ENCODE measurements at places on chromosomes 16 and 17. TPM values are rescaled to one million over a fixed set of nuclear protein-coding genes. Genes with fewer than 3 reads are reported as not detected.

DNA sequence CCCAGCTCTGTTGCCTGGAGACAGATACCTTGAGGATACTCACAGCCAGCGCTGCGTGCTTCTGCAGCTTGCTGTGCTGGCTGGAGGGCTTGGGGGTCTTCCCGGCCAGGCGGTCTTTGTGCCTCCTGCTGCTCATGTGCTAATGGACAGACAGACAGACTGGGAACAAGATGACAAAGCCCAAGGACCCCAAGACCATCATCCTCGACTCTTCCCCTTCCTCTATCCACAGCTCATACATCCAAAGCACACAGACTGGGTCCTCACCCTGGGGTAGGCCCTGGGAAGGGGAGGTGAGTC, 7.7 kb downstream of the NKIRAS2 start:
- H3K4me1 ChIP-seq: peaks cover 19% of the 10 kb centered on the region
- peaks cover 5% of the 10 kb centered on the region for H3K36me3 ChIP-seq
- H3K27ac ChIP-seq: no peak overlapping the region

GRCh38 chr17:10105513-10106001, 92.8 kb downstream of the GAS7 start:
- peaks cover 25% of the 10 kb centered on the region for H3K27me3 ChIP-seq
- H3K27ac ChIP-seq: peak overlapping the region; percentile 80
- H3K4me3 ChIP-seq: peak overlapping the region; percentile 13
- DNase-seq: no peak

- H3K4me1 ChIP-seq: peaks cover 25% of the 10 kb centered on the region
- H3K4me3 ChIP-seq: peak overlapping the region; percentile 55
- peak overlapping the region; percentile 64 for H3K27ac ChIP-seq
- DNase-seq: no peak
- no peaks in the 10 kb centered on the region for H3K27me3 ChIP-seq
Measured at GRCh38 chr17:40541873-40542557, 23.3 kb downstream of the CCR7 start.

DNA sequence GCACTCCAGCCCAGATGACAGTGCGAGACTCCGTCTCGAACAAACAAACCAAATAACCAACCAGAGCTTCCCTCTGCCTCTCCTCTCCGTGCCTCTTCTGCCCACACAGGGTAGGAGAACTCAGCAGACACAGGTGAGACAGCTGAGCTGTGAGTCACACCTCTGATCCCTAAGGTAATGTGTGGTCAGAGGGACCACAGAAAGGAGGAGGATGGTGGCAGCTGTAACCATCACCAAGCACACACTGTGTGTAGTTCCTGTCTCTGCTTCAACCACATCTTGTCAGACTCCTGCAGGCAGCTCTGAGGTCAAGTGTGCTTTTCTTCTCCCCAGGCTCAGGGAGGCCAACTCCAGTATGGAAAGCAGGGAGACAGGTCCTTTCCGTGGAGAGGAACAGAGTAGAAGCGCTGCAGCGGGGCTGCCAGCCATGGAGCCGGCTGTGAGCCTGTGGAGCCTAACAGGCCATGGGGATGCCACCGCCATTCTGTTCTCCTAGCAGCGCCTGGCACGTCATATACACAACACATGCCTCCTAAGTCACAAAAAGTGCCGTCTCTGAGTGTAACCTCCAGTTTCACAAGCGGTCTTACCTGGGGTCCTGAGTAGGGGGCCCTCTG, 7.1 kb downstream of the NUDT16L1 start:
- DNase-seq: no peak
- H3K27me3 ChIP-seq: no peaks in the 10 kb centered on the region
- no peak overlapping the region for H3K27ac ChIP-seq
- no peak overlapping the region for H3K4me3 ChIP-seq
- H3K36me3 ChIP-seq: no peaks in the 10 kb centered on the region
- H3K4me1 ChIP-seq: no peaks in the 10 kb centered on the region

DNA sequence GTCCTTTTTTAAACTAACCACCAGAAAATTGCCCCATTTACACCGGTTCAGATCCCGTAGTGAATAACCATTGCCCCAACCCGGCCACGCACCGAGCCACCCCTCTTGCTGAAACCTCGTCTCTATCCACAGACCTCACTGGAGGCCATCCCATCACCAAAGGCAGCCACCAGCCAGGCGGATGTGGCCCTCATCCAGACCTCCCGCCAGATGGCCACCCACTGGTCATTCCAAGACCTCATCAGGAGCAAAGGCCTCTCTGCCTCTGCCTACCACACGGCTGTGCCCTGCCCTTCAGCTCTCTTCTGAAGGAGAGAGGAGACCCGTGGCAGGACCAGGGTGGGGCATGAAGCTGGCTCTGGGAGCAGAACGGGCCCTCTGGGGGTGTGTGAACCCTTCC, 38.2 kb upstream of the CDH5 start:
- H3K27me3 ChIP-seq: no peaks in the 10 kb centered on the region
- no peak overlapping the region for H3K27ac ChIP-seq
- DNase-seq: no peak
- no peaks in the 10 kb centered on the region for H3K36me3 ChIP-seq

DNA sequence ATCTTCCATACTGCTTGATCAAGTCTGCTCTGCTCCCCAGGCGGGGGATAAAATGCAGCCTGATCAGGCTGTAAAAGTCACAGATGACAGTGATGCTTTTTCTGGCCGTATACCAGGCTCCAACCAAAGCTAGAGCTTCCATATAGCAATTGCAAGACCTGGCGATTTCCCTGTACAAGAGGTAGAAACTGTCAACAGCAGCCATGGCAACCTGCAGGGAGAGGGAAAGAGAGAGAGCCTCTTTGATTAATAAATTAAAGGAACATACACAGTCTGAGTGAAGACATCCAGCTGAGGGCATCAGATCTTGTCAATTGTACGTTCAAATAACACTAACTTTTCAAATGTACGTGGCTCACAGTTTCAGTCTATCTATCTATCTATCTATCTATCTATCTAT, 13.9 kb downstream of the HSDL1 start:
- no peaks in the 10 kb centered on the region for H3K27me3 ChIP-seq
- no peak for DNase-seq
- no peak overlapping the region for H3K4me3 ChIP-seq
- peaks cover 16% of the 10 kb centered on the region for H3K4me1 ChIP-seq
- no peak overlapping the region for H3K27ac ChIP-seq
- peaks cover 20% of the 10 kb centered on the region for H3K36me3 ChIP-seq

- H3K4me3 ChIP-seq: peak overlapping the region; percentile 77
- DNase-seq: no peak
- H3K36me3 ChIP-seq: no peaks in the 10 kb centered on the region
- H3K27me3 ChIP-seq: peaks cover 38% of the 10 kb centered on the region
- no peak overlapping the region for H3K27ac ChIP-seq
- peaks cover 43% of the 10 kb centered on the region for H3K4me1 ChIP-seq
Measured at GRCh38 chr16:57530522-57531252, 5.7 kb downstream of the CCDC102A start.

DNA sequence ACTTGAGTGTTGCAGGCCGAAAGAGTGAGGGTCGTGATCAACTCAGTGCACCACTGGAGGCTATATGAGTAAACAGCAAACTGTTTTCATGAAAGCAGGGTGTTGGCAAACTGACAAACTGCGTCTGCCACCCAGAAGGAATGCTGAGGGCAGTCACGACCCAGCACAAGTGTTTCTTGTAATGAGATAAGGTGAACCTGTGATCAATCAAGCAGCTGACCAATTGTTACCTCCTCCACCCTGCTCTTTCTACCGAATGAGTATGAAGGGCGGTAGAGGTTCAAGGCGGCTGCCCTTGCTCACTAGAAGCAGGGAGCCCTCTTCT, 5.5 kb upstream of the SRL start:
- H3K27me3 ChIP-seq: no peaks in the 10 kb centered on the region
- no peaks in the 10 kb centered on the region for H3K36me3 ChIP-seq
- H3K27ac ChIP-seq: no peak overlapping the region

- no peak overlapping the region for H3K27ac ChIP-seq
- H3K4me3 ChIP-seq: peak overlapping the region; percentile 11
- H3K27me3 ChIP-seq: no peaks in the 10 kb centered on the region
Measured at GRCh38 chr16:53756275-53756996, 52.5 kb downstream of the FTO start.

Gene CES5A
- total RNA-seq: not detected

DNA sequence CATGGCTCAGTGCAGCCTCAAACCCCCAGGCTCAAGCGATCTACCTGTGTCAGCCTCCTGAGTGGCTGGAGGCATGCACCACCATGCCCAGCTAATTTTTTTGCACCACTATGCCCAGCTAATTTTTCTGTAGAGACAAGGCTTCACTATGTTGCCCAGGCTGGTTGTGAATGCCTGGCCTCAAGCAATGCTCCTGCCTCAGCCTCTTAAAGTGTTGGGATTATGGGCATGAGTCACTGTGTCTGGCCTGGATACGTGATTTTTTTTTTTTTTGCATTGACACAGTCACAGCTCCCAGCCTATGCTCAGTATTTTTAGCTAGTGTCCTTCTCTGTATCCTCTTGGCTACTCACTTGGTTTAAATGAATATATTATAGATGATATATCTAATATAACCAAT, 377.0 kb upstream of the TNRC6C start:
- no peaks in the 10 kb centered on the region for H3K4me1 ChIP-seq
- no peak for DNase-seq
- H3K4me3 ChIP-seq: no peak overlapping the region
- no peaks in the 10 kb centered on the region for H3K36me3 ChIP-seq
- H3K27ac ChIP-seq: no peak overlapping the region

- peaks cover 4% of the 10 kb centered on the region for H3K4me1 ChIP-seq
- H3K27me3 ChIP-seq: peaks cover 10% of the 10 kb centered on the region
- no peak for DNase-seq
Measured at GRCh38 chr16:86531641-86532525, 21.6 kb downstream of the FOXF1 start.

Gene MYH8
- total RNA-seq: 0.05 TPM

Gene CRISPLD2
- 57.2 TPM for total RNA-seq

DNA sequence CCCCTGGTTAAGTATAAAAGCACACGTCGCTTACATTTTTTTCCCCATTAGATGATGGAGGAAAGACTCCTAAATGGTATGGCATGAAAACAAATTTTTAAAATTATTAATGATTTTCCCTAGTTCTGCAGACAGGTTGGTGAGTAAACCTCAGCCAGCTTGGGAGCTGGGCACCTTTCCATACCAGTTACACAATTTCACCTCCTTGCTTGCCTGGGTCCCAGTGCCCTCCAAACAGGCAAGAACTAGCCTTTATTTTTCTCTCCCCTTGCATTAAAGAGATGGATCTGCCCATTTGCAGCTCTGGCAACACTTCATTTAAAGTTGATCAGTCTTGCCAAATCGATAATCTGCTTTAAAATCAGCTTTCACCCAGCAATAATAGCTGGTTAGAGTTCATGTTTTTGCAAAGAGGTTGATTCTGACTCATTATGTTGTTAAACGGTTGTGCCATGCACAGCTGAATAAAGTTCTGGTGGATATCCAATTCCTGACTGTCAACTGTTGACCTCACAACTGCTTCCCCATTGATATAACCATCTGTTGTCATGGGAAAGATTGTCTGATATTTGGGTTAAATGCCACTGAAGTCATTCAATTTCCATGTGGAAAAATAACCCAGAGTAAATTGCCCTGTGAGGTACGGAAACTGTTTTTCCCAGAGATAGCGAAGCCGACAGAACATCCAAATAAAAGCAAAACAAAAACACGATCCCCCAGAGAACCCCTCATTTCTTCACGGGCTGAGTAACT, 1.3 kb downstream of the C17orf58 start:
- peak overlapping the region; percentile 75 for H3K27ac ChIP-seq
- H3K4me3 ChIP-seq: peak overlapping the region; percentile 90
- no peak for DNase-seq
- peaks cover 21% of the 10 kb centered on the region for H3K27me3 ChIP-seq
- peaks cover 25% of the 10 kb centered on the region for H3K4me1 ChIP-seq

DNA sequence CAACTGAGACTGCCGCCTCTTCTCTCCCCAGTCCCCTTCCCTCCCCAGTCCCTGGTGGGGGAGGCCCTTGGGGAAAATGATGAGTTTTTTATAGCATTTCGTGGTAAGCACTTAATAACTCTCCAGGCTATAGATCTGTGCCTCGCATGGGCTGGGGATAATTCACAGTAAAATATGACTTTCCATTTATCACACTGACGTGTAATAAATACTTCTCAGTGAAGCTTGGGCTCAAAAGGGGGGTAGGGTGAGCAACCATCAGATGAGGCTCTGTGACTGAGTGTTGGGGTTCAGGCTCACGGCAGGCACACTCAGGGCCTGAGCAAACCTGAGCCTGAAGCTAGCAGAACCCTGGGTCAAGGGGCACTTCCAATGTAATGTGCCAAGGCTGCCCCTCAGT, 101.6 kb downstream of the CCT6B start:
- no peak overlapping the region for H3K27ac ChIP-seq
- DNase-seq: no peak
- H3K4me1 ChIP-seq: no peaks in the 10 kb centered on the region
- H3K27me3 ChIP-seq: peaks cover 38% of the 10 kb centered on the region
- no peak overlapping the region for H3K4me3 ChIP-seq

Gene TMEM238L
- total RNA-seq: not detected

Gene GJC1
- 62.6 TPM for total RNA-seq
